ENCODE measurements at places on chromosomes 3 and 15.

- DNase-seq = no peak
Measured at GRCh38 chr3:142319094-142319493, 93.7 kb upstream of the GK5 start.

DNA sequence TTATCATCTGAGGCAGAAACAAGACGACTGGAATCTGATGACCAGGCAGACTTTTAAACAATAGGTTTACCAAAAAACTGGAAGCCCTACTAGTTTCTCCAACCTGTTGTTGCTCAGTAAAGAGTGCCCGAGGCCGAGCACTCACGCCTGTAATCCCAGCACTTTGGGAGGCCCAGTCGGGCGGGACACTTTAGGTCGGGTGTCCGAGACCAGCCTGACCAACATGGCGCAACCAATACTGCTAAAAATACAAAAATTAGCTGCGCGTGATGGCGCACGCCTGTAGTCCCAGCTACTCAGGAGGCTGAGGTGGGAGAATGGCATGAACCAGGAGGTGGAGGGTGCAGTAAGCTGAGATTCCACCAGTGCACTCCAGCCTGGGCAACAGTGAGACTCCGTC lies 1.1 kb upstream of the WDR5B start:
- DNase-seq = no peak

- DNase-seq = no peak
Measured at GRCh38 chr3:23667536-23668429, 138.0 kb upstream of the UBE2E1 start.

GRCh38 chr3:31836131-31837075 lies 144.7 kb downstream of the OSBPL10 start:
- DNase-seq = no peak

DNA sequence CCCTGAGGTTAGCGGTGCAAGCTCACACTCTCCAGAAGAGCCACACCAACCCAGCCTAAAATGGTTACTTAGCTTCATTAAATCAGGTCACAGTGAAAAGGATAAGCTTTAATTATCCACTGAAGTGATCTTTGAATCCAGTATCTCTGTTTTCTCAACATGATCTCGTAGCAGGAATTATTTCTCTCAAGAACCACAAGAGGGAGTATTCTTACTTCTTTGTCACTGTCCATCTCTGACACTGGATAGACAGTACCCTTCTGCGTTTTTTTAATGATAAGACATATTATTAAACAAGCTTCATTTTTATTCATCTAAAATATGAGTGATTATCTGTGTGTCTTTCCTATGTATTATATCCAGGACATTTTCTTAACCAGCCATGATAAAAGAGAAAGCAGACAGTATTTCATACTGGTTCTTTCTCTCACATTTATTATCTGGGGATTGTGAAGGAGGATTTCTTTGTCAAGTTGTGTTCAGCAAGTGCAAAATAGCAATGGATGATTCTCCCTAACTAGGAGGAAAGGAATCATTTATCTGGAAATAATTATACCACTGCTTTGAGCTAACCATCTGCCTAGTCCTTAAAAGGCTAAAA lies 105.4 kb upstream of the CCDC54 start:
- no peak for DNase-seq

GRCh38 chr15:92810418-92811138 lies 89.5 kb upstream of the CHD2 start:
- DNase-seq = no peak

DNA sequence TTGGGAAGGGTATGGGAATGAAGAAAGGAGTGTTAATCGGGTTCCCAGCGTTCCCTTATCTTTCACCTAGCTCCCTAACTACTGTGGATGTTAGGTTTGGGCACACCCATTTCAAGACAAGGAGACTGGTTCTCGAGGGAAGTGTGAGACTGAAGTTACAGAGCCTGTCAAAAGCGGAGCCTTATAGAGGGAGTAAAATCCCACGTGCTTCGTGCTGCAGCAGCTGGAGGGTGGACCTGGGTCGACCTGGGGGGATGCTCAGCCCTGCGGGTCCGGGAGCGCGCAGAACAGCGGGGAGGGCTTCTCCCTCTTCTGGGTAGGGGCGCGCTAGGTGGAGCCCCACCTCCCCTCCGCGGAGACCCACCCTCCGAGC lies 314 bp upstream of the TMED3 start:
- DNase-seq = no peak

DNA sequence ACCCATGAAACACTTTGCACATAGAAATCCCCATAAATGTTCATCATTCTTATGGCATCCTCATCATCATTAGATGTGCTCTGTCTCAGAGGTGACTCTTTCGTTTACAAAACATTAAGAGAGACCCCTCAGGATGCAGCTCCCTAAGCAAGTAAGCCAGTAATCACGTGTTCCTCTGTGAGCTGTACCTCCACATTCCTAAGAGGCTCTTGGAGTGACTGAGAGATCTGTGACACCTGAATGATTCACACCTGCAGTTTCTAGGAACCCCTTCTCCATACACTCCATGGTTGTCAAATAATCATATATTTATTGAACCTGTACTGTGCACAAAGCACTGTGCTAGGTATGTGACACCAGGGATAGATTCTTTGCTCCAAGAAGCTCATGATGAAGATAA lies 602.4 kb downstream of the UNC13C start:
- no peak for DNase-seq

Data from posterior cingulate gyrus (tissue), 11 donors.